MCF 10A (cell line): ENCODE measurements at places on chromosomes 4 and X.

- peaks cover 15% of the 10 kb centered on the region for H3K27me3 ChIP-seq
- no peak overlapping the region for H3K4me3 ChIP-seq
- H3K36me3 ChIP-seq = no peaks in the 10 kb centered on the region
- DNase-seq = no peak
- H3K4me1 ChIP-seq = no peaks in the 10 kb centered on the region
These were observed 392.6 kb upstream of the FTHL17 start for GRCh38 chrX:31464306-31464915.

DNA sequence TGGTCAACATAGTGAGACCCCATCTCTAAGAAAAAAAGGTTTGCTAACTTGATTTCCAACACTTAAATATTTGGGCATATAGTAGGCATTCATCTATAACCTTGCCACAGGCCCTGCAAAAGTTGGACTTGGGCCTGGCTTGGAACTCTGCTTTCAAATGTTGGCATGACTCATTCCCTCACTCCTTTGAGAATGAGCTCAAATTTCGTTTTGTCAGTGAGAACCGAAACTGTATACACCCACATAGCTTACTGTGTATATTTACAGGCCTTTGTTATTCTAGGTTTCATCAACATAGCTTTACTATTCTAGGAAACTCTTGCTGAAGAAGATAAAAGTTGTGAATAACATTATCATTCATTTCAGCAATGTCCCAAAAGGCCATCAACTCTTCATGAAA is 88.7 kb upstream of the ELOVL6 start:
- H3K27me3 ChIP-seq = no peaks in the 10 kb centered on the region
- H3K36me3 ChIP-seq = no peaks in the 10 kb centered on the region
- DNase-seq = peak; percentile 95
- peaks cover 6% of the 10 kb centered on the region for H3K4me1 ChIP-seq
- H3K27ac ChIP-seq = peak overlapping the region; percentile 91

DNA sequence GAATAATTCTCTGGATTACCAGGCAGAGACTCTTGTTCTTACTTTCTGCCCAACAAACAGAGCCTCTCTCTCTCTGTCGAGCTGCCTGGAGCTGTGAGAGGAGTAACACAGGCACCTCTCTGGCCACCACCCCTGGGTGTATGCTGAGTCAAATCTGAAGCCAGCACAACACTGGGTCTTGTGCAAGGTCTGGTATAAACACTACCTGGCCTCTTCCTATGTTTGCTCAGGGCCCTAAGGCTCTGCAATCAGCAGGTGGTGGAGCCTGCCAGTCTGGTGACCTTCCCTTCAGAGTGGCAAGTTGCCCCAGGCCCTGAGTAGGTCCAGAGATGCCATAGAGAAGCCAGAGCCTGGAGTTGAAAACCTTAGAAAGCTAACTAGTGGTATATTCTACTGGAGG is 139.9 kb downstream of the CPXCR1 start:
- no peaks in the 10 kb centered on the region for H3K4me1 ChIP-seq
- no peaks in the 10 kb centered on the region for H3K27me3 ChIP-seq
- H3K4me3 ChIP-seq = no peak overlapping the region
- peak; percentile 53 for DNase-seq
- H3K36me3 ChIP-seq = no peaks in the 10 kb centered on the region

GRCh38 chr4:126269106-126269505 is 954.4 kb downstream of the FAT4 start:
- H3K4me3 ChIP-seq = no peak overlapping the region
- no peak for DNase-seq
- H3K4me1 ChIP-seq = peaks cover 6% of the 10 kb centered on the region
- no peaks in the 10 kb centered on the region for H3K36me3 ChIP-seq

DNA sequence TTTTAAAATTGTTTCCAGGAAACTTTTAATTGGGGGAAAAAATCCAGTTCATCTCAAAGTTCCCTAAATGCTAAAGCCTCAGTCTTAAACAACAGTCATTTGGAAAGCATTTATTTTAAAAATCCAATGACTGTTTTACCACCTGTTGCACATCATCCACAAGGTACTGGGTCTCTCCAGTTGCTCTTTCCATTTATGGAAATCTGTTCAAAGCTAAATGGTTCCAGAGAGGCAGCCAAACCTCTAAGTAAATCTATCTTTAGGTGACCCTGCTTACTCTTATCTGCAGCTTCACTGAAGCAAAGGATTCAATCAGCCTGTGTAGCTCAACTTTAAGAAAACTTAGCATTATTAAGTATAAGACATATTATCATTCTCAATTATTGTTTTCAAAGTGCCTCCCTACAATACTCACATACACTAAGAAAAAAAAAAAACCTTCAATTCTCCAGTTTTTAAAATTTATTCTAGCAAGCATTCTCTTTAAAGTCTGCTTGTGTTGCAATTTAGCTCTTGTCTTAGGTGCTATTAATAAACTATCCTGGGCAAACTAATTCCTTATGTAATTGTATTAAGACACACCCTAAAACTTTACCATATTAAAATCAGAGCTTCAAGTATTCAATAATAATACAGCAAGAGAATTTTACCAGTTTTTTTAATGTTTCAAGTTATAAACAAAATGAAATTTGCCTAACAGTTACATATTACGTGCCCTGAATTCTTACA is 60.6 kb downstream of the NOCT start:
- H3K4me3 ChIP-seq = no peak overlapping the region
- no peak for DNase-seq
- peaks cover 34% of the 10 kb centered on the region for H3K36me3 ChIP-seq
- H3K4me1 ChIP-seq = peaks cover 3% of the 10 kb centered on the region
- H3K27ac ChIP-seq = no peak overlapping the region

- H3K4me1 ChIP-seq = peaks cover 4% of the 10 kb centered on the region
- DNase-seq = peak; percentile 70
- H3K4me3 ChIP-seq = peak overlapping the region; percentile 99
- H3K27me3 ChIP-seq = no peaks in the 10 kb centered on the region
- H3K36me3 ChIP-seq = peaks cover 7% of the 10 kb centered on the region
These were observed 209.6 kb upstream of the SPIN4 start for GRCh38 chrX:63560601-63561218.

GRCh38 chr4:86544310-86544966 is 49.7 kb upstream of the PTPN13 start:
- H3K36me3 ChIP-seq = no peaks in the 10 kb centered on the region
- H3K27me3 ChIP-seq = no peaks in the 10 kb centered on the region
- no peak for DNase-seq
- peaks cover 14% of the 10 kb centered on the region for H3K4me1 ChIP-seq

DNA sequence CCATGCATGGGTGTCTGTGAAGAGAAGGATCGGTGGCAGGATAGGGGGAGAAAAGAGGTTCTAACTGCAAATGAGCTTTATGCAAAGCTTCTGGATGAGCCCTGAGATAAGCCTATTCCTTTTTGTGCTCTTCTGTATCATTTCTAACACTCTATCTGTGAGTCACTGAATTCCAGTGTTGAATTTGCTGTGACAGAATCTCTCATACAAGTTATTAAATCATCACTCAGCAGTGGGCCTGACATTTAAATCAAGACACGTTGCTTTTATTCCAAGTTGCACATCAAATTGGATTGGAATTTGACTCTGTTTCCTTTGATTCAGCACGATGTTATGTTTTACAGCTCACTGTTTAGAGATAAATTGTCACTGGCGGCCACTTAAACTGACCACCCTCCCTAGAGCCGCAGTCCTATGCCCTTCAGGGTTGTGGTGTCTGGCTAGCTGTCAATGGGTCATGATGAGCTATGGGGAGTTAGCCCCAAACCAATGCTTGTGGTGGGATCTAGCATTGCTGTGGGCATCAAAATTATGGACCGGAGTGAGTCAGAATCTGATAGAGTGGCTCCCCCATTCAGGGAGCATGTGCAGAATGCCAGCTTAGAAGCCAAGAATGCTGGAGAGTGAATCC is 42.7 kb downstream of the LHFPL1 start:
- no peak overlapping the region for H3K4me3 ChIP-seq
- H3K36me3 ChIP-seq = no peaks in the 10 kb centered on the region
- no peak overlapping the region for H3K27ac ChIP-seq
- DNase-seq = no peak
- peaks cover 61% of the 10 kb centered on the region for H3K27me3 ChIP-seq

DNA sequence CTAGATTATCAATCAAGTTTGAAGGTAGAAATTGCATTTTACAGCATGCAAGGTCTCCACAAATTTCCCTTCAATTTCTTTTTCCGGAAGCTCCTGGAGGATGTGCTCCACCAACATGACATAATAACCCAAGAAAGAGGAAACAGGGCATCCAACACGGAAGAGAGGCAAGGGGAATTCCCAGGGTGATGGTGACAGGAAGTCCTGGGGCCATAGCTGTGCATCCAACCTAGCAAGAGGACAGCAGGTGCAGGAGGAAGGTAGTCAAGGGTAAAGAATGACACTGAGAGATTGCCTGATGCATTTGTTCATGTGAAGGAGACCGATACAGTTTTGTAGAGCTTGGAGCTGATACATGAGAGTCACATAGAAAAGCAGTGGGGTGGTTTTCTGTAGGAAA is 115.7 kb upstream of the LSM6 start:
- no peaks in the 10 kb centered on the region for H3K4me1 ChIP-seq
- no peak for DNase-seq
- no peak overlapping the region for H3K27ac ChIP-seq
- H3K4me3 ChIP-seq = no peak overlapping the region
- no peaks in the 10 kb centered on the region for H3K36me3 ChIP-seq
- H3K27me3 ChIP-seq = no peaks in the 10 kb centered on the region

DNA sequence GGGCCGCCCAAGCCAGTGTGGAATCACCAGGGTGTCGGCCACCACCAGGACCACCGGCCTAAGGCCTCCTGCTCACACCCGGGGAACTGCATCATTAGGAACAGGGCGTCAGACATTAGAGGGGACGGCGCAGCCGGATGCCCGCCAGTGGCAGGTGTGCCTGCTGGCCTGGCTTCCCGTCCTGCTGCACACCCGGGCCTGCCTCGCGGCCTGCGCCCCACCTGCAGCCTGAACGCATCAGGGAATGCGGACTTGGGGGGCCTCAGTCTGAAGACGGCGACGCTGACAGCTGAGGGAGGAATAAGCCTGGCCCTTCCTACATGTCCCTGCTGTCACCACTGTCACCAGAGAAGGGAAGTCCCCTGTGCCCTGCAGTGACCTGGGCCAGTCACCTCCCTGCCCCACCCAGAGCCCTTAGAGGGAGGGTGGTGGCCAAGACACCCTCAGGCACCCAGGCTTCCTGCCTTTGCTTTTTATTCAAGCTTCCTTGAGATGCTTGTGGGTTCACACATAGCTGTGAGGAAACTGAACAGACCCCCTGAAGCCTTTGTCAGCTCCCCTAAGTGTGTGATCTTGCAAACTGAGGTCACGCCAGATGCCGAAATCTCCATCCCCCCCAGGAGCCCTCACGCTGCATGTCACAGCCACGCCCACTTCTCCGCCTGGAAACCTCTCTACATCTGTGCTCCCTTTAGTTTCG is 3.2 kb downstream of the DGKQ start:
- peaks cover 5% of the 10 kb centered on the region for H3K4me1 ChIP-seq
- no peak overlapping the region for H3K4me3 ChIP-seq

- H3K4me3 ChIP-seq = no peak overlapping the region
- peak; percentile 79 for DNase-seq
- H3K27me3 ChIP-seq = no peaks in the 10 kb centered on the region
- no peak overlapping the region for H3K27ac ChIP-seq
- no peaks in the 10 kb centered on the region for H3K36me3 ChIP-seq
These were observed 7.4 kb downstream of the DOK7 start for GRCh38 chr4:3470244-3471097.

DNA sequence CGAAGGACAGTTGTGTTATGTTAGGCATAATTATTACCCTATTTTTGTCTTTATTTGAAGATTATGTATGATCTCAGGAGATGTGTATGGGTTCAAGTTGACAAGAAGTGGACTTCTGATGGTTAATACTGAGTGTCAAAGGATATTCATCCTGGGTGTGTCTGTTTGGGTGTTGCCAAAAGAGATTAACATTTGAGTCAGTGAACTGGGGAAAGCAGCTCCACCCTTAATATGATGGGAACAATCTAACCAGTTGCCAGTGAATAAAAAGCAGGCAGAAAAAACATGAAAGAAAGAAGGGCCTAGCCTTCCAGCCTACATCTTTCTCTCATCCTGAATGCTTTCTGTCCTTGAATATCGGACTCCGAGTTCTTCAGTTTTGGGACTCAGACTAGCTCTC is 332.6 kb downstream of the DTHD1 start:
- H3K4me3 ChIP-seq = no peak overlapping the region
- no peaks in the 10 kb centered on the region for H3K27me3 ChIP-seq
- H3K36me3 ChIP-seq = no peaks in the 10 kb centered on the region
- no peak for DNase-seq
- H3K4me1 ChIP-seq = peaks cover 16% of the 10 kb centered on the region

- peak within 1 kb of the TSS; percentile 59 for H3K27ac ChIP-seq
- peak; percentile 66 for DNase-seq
- H3K36me3 ChIP-seq = no peaks in the 10 kb centered on the region
- H3K27me3 ChIP-seq = no peaks in the 10 kb centered on the region
- peaks cover 17% of the 10 kb centered on the region for H3K4me1 ChIP-seq
These were observed at the start of gene EREG for GRCh38 chr4:74364652-74365491. Gene EREG, plus strand, starts transcription at chr4:74365145. Its CDS starts 164 bp downstream, at chr4:74365309.

- H3K27me3 ChIP-seq = no peaks in the 10 kb centered on the region
- no peak for DNase-seq
- H3K4me3 ChIP-seq = no peak overlapping the region
- H3K27ac ChIP-seq = no peak overlapping the region
These were observed 83.9 kb upstream of the NWD2 start for GRCh38 chr4:37160653-37161052.

- H3K27me3 ChIP-seq = no peaks in the 10 kb centered on the region
- H3K4me3 ChIP-seq = no peak overlapping the region
- DNase-seq = no peak
These were observed 56.6 kb downstream of the GRSF1 start for GRCh38 chr4:70783096-70783495.

GRCh38 chrX:43166874-43167273 is 388.9 kb upstream of the PPP1R2C start:
- H3K27me3 ChIP-seq = peaks cover 36% of the 10 kb centered on the region
- no peaks in the 10 kb centered on the region for H3K4me1 ChIP-seq
- H3K27ac ChIP-seq = no peak overlapping the region
- DNase-seq = peak; percentile 0
- H3K4me3 ChIP-seq = no peak overlapping the region

- no peaks in the 10 kb centered on the region for H3K4me1 ChIP-seq
- no peak overlapping the region for H3K4me3 ChIP-seq
- no peak for DNase-seq
- H3K27ac ChIP-seq = no peak overlapping the region
- no peaks in the 10 kb centered on the region for H3K36me3 ChIP-seq
These were observed 583.7 kb downstream of the TRIML1 start for GRCh38 chr4:188722911-188723310.

GRCh38 chrX:151363316-151363715 is 33.7 kb upstream of the VMA21 start:
- H3K4me3 ChIP-seq = no peak overlapping the region
- H3K4me1 ChIP-seq = no peaks in the 10 kb centered on the region
- no peaks in the 10 kb centered on the region for H3K36me3 ChIP-seq
- no peak overlapping the region for H3K27ac ChIP-seq
